ENCODE measurements at places on chromosomes 16 and 17. TPM values are rescaled to one million over a fixed set of nuclear protein-coding genes. Genes with fewer than 3 reads are reported as not detected.

PRM3 gene
- not detected for total RNA-seq

DNA sequence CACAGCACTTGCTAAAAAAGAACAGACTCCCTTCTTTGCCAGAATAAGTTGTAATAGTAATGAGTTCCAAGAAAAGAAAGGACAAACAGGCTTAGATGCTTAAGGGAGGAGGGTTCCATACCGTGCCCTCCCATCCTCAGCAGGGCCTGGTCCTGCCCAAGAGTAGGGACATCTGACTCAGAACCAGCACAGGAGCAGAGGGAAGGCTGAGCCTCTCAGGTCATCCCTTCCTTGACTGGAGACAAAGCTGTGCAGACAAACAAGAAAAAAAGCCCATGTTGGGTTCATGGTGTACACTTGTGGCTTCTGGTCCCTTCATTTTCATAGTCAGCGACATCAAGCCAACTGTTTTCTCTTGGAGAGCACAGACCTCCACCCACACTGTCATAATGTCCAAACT, 44.2 kb upstream of the NDRG4 start:
- no peak for DNase-seq

DNA sequence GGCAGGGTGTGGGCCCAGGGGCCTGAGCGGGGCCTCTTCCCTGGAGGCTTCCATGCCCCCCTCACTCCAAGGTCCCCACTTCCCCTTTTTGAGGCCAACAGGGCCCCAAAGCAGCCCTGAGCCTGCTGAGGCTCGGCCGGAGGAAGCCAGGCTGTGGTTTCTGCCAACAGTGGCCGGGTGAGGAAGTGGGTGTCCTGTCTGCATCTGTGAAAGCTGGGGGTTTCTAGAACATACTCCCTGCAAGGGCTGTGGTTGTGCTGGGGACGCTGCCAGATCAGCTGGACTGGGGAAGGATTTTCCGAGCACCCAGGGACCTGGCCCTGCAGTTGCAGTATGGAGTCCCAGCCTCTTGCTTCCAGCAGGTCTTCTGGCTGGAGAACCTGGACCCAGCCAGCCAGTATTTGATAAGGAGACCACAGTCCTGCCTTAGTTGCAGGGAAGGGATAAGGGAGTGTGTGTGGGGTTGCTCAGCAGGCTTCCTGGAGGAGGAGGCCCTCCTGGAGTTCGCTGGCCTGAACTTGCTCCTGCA, 15.7 kb downstream of the ADCY7 start:
- DNase-seq = no peak

BRIP1 gene
- 33.3 TPM for total RNA-seq

EIF5A gene
- total RNA-seq = 1,090 TPM

DNA sequence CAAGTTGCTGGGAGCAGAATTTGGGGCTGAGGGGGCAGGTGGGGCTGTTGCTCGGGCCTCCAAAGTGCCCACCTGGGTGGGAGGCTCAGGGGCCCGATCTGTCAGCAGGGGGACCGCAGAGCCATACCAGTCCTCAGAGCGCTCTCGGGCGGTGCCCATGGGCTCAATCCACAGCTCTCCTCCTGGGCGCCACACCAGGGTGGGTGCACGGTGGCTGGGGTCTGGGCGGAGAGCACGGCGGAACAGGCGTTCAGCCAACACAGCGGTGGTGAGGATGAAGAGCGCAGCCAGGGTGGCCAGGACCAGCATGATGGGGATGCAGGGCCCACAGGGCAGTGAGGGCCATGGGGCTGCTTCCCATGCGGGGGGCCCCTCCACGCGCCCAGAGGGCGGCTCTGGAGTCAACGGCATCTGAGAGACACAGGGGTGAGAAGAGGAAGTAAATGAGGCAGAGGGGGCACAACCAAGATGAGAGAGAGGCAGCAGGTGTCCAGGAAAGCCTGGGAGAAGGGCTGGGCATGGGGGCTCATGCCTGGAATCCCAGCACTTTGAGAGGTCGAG, 1.2 kb downstream of the C16orf54 start:
- no peak for DNase-seq

- no peak for DNase-seq
Measured at GRCh38 chr16:87207965-87208364, 109.2 kb downstream of the C16orf95 start.
